ENCODE measurements at places on chromosomes 3 and 15.

DNA sequence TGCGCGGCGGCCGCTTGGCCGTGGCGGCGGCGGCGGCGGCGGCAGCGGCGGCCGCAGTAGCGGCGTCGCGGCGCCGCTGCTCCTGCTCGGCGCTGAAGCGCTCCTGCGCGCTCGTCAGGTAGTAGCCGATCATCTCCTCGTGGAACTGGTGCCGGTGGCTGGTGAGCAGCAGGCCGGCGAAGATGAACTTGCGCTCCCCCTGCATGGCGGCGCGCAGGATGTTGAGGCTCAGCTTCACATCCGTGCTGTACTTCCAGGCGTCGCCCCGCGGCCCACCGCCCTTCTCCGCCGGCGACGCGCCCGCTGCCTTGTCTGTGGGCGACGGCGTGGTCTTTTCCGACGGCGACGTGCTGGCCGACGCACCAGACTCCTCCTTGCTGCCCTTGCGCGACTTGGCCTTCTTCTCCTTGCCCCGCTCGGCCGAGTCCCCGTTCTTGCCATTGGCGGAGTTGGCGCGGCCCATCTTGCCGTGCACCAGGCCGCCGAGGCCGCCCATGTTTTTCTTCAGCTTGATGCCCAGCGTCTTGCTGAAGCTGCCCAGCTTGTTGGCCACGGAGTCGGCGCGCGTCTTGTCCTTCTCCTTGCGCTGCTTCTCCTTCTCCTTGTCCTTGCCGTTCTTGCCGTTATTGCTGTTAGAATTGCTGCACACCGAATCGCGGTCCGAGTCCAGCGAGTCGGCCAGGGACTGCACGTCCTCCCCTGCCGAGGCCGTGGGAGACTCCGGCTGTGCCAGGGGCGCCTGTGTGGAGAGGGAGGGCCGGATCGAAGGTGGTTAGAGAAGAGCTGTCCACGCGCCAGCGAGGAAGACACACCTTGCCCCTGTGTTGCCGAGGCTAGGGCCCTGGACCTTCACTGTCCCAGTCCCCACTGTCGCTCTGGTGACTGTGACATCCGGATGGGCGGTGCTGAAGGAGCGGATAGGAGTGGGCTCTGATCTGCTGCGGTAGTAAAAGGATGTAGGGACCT, 157.6 kb downstream of the KLF13 start:
- no peak for DNase-seq

DNA sequence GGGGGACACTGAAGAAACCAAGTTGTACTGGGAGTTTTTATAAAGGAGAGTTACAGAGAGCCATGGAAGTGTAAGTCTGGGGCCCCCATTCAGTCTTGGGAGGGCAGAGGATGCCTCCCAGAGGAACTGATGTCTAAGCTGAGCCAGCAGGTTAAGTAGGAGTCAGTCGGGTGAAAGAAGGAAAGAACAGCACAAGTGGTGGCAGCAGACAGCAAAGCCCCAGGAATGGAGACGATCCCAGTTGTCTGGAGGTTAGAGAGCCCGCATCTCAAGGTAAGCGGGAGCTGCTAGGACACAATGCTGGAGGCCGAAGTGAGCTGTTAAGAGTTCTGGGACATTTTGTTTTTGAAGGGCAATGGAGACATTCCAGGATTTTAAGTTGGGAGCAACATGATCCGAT, 88.8 kb downstream of the TAMM41 start:
- no peak for DNase-seq

- DNase-seq, result no peak
Observed at GRCh38 chr15:66834881-66835878, 133.1 kb downstream of the SMAD6 start.

- DNase-seq, result no peak
Observed at GRCh38 chr3:52036222-52036694, 20.1 kb downstream of the DUSP7 start.

DNA sequence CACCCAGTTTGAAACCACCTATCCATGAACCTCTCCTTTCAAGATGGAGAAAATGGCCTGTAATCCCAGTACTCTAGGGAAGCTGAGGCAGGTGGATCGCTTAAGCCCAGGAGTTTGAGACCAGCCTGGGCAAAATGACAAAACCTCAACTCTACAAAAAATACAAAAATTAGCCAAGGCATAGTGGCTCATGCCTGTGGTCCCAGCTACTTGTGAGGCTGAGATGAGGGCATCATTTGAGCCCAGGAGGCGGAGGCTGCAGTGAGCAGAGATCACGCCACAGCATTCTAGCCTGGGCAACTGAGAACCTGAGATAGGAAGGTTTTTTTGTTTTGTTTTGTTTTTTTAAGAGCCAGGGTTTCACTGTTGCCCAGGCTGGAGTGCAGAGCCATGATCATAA, 5.4 kb downstream of the TKT start:
- no peak for DNase-seq

- DNase-seq, result no peak
Observed at GRCh38 chr3:72427624-72428023, 420.6 kb downstream of the SHQ1 start.

All from stimulated activated CD4-positive, alpha-beta T cell treated with anti-CD3 and anti-CD28 coated beads, Interleukin-15, amount 100 ng/mL, for 1 hour (primary cell).